ENCODE measurements at places on chromosomes 1 and 21.

DNA sequence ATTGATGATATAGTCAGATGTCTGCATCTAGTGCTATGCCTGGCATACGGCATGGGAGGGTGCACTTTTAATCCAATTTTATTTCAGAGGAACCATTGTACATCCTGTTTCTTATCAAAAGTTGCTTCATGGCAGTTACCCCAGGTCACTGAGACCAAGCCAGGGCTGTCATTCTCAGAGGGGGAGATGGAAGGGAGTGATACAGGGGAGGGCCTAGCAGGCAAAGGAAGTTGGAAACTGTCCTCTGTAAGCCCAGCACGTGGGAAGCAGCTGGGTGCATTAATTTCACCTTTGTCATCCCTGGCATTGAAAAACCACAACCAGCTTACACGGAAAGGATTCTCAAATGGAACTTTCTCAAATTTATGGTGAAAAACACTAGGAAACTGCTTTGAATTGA, 458.7 kb upstream of the ADAMTS5 start:
- DNase-seq: no peak

- DNase-seq: no peak
These were observed 934.7 kb upstream of the PRMT6 start for GRCh38 chr1:106121728-106122127.

DNA sequence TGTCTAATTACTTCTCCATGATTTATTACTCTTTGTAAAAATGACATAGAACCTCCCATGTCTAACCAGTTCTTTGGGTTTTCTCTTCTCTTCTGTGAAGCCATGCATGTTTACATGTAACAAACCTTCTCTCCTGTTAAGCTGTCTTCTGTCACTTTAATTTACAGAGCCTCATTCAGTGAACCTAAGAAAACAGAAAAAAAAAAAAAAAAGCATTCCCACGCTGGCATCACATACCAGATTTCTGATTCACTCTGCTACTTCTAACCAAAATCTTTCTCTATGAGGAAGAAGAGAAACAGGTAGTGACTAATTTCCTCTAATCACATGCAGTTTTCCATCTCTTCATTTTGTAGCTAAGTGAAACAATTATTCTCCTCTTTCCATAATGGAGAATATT, 141.4 kb upstream of the CXADR start:
- no peak for DNase-seq

- no peak for DNase-seq
These were observed 80.0 kb downstream of the NDUFS5 start for GRCh38 chr1:39105841-39106765.

DNA sequence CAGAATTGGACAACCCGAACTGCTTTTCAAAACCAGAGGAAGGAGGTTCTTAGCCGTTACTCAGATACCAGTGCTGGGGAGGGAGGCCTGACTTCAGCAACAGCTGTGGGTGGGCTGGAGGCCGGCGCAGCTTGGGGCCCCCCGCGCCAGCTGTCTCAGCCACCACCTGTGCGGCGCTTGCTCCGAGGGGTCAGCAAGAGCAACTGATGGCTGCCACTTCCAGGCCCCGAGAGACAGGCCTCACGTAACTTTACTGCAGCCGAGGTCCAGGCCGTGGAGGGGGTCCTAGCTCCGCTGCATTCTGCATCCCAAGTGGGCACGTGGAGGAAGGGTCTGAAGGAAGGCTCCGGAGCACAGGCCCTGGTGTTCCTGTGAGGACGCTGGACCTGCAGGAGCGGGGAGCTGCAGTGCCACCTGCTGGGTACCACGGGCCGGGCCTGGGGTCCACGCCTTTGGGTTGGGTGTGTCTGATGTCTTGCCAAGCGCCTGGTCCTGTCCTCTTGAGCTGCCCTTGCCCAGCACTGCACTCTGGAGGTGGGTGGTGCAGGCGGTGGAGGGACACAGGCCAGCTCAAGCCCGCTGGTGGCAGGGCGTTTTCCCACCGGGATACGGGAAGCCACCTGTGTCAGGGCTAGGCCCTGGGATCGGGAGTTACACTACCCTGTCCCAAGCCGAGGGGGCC, 9.8 kb downstream of the THAP3 start:
- no peak for DNase-seq

DNA sequence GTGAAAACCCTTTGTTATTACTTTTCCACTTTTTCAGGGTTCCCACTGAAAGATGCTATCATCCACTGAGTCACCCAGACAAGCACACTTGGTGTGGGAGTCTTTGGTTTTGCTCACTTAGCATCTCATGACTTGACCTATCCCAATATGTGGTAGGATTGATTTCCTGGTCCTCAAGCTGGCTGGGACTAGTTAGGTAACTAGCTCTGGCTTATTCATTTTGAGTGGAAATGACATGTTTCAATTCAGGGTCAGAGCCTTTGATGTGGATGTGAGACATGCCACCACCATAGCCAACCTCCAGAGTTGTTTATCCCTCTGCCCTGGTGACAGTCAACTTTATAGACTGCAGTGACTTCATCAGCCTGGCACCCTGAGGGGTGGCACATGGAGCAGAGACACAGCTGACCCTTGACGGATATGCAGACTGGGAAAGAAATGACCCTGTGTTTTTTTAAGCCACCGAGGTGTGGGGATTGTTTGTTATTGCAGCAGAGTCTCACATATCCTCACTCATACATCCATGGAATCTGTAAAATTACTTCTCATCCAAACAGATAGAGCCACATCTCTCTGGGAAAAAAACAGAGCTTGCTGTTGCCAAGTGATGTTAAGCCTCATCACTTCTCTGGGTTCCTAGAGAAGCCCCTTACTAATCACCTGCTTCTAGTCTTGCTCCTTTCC, 699.9 kb downstream of the MATN1 start:
- DNase-seq: no peak

GRCh38 chr1:229285440-229285839, 14.5 kb downstream of the RAB4A start:
- DNase-seq: no peak

- no peak for DNase-seq
These were observed 55.3 kb upstream of the DSCAM start for GRCh38 chr21:40902299-40902698.

DNA sequence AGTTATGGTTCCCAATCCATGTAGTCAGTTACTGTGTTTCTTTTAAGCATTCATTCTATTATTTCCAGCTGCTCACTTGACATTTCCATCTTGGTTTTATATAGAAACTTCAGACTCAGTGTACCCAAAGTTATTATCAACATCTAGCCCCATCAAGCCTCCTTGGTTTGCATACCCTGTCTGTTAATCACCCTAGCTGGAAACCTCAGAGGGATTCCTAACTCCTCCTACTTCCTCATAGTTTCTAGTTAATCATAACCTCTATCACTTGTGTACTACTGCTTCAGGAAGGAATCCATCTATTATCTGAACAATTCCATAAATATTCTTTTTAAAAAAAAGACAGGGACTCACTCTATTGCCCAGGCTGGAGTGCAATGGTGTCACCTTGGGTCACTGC, 293.3 kb downstream of the SDCCAG8 start:
- DNase-seq: no peak

DNA sequence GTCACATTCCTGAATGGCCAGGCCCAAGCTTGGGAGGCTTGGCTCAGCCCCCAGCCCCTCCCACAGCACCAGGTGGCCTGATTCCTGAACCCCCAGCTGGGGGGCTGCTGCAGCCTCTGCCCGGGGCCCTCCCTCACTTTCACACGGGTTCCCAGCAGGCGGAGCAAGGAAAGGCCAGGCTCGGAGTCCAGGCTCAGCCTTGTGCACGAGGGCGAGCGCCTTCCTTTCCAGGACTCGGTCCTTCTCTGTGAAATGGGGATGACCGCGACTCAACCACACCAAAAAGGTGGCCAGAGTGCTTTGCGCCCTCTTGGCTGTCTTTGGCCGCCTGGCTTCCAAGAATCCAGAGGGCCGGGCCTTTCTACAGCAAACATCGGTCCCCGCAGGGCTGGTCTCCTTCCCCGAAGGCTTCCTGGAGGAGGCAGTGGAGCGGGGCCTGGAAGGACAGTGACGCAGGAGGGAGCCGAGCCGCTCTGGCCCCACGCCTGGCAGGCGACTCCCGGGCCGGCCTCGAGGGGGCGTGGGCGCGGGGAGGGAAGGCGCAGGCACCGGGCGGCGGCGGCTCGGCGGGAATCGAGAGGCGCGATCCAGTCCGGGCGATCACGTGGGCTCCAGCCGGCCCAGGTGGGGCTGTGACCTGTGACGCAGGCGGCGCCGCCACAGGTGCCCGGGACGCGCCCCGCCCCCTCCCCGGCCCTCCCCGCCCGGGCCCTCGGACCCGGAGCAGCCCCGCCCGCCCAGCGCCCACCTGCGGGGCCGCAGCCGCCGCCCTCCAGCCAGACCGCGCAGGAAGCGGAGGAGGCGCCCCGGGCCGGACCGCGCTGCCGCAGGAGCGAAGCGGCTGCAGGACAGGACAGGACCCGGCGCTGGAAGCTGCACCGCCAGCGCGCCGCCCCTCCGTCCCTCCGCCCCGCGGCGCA, at the start of gene ARHGEF16:
ARHGEF16 (plus strand) TSS at position 775 of the 920 bp plus-strand sequence. CDS start 8,420 bp downstream, outside the sequence.
- no peak for DNase-seq

- no peak for DNase-seq
These were observed 41.3 kb downstream of the CYP2J2 start for GRCh38 chr1:59885160-59885832.

DNA sequence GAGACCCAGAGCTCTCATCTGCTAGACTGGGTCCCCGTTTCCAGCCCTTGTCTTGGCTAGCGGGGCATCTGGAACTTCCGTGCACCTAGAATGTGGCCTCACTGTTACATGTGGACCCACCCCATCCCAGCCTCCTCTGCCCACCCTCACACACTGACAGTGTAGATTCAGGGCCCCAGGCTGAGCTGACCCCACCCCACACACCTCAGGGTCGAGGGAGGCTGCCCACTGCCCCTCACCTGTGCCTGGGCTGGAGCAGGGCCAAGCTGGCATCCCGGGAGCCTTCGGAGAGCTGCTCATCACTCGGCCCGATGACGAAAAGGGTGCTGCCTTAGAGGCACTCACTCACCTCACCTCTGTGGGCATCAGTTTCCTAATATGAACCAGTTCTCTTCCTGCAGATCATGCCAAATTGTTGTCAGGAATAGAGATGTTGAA, 11.1 kb downstream of the ACOT11 start:
- DNase-seq: no peak

- no peak for DNase-seq
These were observed 27.3 kb downstream of the EIF4G3 start for GRCh38 chr1:21149430-21149854.

- DNase-seq: no peak
These were observed 68.3 kb upstream of the BCAR3 start for GRCh38 chr1:93749894-93750301.

GRCh38 chr1:117093870-117094621, 27.5 kb downstream of the TRIM45 start:
- DNase-seq: peak; percentile 4

GRCh38 chr1:94276988-94277434, 39.6 kb upstream of the ARHGAP29 start:
- no peak for DNase-seq

DNA sequence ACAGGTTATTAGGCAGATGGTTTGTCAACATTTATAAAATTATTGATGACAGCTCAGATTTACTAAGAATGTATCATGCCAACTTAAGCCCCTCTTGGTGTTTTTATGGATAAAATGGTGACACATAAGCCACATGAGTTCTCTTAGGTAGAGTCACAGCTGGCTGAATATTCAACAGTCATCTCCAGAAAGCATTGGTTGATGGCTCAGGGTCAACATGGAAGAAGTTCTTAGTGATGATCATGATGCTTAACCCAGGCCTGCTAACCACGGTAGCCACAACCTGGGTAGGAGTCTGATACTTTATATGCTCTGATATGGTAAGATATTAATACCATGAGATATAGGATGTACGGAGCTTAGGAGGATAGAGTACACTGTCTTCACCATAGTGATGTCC, 46.4 kb upstream of the SIPA1L2 start:
- DNase-seq: no peak

GRCh38 chr1:113002297-113002696, 46.3 kb upstream of the SLC16A1 start:
- DNase-seq: no peak

DNA sequence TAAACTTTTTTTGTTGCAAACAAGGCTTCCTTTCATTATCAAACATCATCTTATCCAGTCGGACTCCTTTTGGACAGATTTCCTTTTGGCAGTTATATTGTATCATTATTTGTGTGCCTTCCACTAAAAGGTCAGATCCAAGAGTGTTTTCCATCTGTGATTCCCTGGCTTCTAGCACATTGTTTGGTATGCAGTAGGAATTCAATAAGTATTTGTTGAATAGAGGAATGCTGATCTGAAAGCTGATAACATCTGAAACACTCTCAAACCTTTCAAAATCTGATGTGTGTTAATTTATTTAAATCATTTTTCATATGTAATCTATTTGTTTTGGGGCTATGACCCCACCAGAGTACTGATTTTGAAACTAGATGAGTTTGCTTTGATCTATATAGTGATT, 39.0 kb downstream of the NDC1 start:
- DNase-seq: no peak

- no peak for DNase-seq
These were observed 95.1 kb downstream of the KIAA0319L start for GRCh38 chr1:35461966-35462651.

Data from KG1 (cell line).